ENCODE measurements at places on chromosomes 11 and 22. TPM values are rescaled to one million over a fixed set of nuclear protein-coding genes. Genes with fewer than 3 reads are reported as not detected.

GRCh38 chr11:48193876-48194275, 22.7 kb upstream of the OR4B1 start:
- DNase-seq: no peak

DNA sequence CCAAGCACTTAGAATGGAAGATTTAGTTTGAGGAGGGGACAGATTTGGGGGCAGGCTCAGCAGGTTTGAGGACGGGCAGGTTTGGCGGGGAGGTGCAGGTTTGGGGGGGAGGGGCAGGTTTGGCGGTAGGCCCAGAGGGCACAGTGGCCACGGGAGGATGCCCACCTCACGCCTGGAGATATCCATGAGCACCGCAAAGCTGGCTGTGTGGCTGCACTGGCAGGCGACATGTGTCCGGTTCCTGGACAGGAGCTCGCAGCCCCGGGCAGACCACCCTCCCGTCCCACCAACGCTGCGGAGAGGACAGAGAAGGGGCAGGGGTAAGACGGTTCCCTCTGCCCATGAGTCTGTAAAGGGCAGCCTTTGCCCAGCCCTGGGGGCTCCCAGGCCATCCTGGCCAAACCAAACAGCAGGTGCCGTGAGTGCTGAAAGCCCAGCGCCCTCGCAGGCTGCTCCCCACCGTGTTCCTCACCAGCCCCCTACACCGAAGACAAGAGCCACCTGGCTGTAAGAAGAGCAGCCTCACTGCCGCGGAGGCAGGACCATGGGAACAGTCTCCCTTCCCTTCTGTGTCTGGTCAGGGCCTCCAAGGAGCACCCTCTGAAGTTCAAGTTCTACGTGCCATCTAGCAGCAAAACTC, 43.0 kb downstream of the TRMU start:
- no peak for DNase-seq

CAT gene
- 27.2 TPM for total RNA-seq

MS4A12 gene
- not detected for total RNA-seq

GRCh38 chr22:40396882-40397281, 26.5 kb downstream of the SGSM3 start:
- peak; percentile 92 for DNase-seq

DNA sequence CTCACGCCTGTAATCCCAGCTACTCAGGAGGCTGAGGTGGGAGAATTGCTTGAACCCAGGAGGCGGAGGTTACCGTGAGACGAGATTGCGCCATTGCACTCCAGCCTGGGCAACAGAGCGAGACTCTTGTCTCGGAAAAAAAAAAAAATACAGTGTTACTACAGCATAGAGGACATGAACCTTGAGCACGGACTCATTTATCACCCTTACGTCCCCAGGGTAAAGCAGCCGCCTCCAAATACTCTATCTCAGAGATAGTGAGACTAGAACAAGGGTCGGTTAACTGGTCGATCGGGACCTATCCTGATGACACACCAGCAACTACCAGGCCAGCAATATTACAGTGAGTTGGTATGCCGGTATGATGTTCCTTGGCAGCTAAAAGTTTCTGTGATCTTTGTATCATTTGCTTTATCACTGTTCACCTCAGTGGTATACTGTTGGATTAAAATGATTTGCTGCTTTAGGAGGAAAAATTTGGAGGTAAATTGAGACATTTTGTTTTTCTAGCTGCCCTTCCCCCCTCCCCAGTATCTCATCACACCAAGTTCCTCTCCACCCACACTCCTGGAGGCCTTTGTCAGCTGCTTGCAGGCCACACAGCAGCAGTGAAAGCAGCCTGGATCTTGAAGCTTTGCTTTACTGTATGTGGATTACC, 7.0 kb upstream of the SIDT2 start:
- DNase-seq: no peak

MMP7 gene
- not detected for total RNA-seq

DNA sequence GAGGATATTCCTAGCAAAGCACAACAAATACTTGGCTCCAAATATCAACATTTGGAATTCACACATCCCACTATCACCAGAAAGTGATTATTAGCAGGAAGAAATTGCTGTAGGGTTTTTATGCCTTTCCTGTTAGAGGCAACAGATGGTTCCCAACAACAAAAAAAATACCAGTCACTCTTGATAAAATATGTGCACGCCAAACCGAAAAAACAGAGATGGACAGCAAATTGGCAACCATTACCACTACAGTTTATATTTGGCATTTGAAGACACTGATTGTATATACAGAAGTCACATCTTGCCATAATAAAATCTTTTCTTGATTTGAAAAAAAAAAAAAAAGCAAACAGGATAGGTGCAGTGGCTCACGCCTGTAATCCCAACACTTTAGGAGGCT, 78.2 kb downstream of the TMPRSS5 start:
- DNase-seq: no peak

DNA sequence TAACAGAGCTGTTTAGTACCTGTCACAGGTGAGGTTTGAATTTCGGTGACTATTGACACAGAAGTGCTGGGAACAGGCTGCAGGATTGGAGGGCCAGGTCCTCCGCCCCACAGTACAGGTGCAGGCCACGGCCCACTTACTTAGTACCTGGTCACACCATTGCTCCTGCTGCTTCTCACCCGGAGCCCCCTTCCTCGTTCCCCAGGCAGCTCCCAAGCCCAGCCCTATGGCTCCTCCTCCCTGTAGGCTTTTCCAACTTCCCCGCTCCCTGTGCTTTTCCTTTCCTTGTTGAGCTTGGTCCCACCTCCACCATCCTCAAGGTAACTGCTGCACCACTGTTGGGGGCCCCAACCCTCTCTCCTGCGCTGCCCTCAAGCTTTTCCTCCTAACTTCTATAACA, 27.9 kb upstream of the ANO1 start:
- no peak for DNase-seq

GRCh38 chr11:71336176-71336995, 84.0 kb upstream of the SHANK2 start:
- no peak for DNase-seq

- DNase-seq: no peak
Measured at GRCh38 chr22:48920776-48921241, 906.9 kb downstream of the BRD1 start.

- no peak for DNase-seq
Measured at GRCh38 chr22:48566741-48567140, 1260.9 kb downstream of the BRD1 start.

DNA sequence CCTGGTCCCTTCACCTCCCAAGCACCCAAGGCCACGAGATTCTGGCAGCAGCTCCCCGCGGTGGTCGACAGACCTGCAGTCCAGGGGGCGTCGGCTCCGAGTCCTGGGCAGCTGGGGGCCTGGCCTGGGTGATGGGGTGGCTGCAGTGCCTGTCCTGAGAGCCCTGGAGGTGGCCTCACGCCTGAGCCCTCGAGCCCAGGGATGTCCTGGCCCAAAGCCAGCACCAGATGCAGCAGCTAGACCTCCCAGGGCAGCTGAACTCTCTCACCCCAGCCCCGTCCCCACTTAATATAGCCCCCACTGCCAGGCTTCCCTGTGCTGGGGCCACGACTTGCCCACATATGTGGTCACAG, 6.6 kb downstream of the LMNTD2 start:
- no peak for DNase-seq

- DNase-seq: no peak
Measured at GRCh38 chr11:280706-281485, 2.7 kb downstream of the NLRP6 start.

- DNase-seq: no peak
Measured at GRCh38 chr11:78659326-78660270, 84.9 kb upstream of the NARS2 start.

- DNase-seq: no peak
Measured at GRCh38 chr11:75589051-75589450, 27.0 kb downstream of the SERPINH1 start.
